ENCODE measurements at places on chromosomes 3 and 15.
A peak's percentile ranks its signal among the peaks of the same experiment; 100 is the strongest.

- no peak for DNase-seq
These were observed 55.1 kb downstream of the PDE8A start for GRCh38 chr15:85036716-85037115.

GRCh38 chr3:149273096-149273751, 51.6 kb upstream of the CP start:
- DNase-seq: peak; percentile 63

DNA sequence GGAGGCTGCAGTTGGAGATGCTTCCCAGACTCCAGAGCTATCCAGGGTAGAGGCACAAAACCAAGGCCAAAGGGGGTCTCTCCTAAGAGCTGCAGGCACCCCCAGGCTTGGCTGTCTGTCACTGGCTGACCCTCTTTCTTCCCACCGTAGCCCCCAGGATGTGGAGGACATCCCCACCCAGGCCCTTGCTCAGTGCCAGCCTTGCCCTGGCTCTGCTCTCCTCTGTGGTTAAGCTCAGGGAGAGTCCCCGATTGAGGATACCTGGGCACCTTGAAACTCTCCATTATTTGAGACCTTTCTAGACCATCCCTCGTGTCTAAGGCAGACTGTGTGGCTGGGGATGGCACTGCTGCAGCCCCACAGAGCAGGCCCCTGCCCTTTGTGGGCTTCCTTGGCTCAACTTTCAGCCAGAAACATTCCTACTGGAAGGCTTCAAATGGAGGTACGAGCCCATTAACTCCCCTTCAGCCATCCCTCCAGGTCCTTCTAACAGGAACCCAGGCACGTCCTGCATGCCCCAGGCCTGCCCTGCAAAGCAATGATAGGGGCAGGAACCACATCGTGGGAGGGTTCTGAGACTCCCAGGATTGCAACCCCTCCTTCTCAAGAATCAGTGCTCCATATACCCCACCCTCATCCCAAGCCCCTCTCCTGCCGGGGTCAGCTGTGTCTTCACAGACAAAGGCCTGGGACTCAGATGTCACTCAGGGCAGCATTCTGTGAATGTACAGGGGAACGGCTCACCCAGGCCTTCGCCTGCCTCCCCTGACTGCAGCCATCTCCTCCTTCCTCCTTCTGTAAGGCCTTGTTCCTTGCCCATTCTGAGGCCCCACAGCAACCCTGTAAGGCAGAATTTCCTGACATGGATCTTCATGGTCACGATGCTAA, 102.9 kb upstream of the ABHD17C start:
- DNase-seq: no peak

DNA sequence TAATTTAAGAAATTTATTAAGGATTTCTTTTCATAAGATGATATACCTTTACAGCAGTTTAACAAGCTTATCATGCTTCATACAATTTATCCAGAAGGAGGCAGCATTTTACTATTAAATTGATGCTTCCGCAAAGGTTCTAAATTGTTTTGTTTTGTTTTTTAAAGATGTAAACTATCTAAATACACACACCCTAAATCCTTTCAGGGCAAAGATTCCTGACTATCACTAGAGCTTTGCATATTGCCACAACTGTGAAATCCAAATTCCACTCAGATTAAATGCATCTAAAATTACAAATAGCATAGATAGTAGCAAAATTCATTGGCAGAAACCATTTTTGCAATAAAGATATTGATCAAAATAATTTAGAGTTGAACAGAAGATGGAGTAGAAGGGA, 44.5 kb upstream of the CCNL1 start:
- no peak for DNase-seq

- DNase-seq: no peak
These were observed 9.5 kb downstream of the CA12 start for GRCh38 chr15:63372018-63372705.

DNA sequence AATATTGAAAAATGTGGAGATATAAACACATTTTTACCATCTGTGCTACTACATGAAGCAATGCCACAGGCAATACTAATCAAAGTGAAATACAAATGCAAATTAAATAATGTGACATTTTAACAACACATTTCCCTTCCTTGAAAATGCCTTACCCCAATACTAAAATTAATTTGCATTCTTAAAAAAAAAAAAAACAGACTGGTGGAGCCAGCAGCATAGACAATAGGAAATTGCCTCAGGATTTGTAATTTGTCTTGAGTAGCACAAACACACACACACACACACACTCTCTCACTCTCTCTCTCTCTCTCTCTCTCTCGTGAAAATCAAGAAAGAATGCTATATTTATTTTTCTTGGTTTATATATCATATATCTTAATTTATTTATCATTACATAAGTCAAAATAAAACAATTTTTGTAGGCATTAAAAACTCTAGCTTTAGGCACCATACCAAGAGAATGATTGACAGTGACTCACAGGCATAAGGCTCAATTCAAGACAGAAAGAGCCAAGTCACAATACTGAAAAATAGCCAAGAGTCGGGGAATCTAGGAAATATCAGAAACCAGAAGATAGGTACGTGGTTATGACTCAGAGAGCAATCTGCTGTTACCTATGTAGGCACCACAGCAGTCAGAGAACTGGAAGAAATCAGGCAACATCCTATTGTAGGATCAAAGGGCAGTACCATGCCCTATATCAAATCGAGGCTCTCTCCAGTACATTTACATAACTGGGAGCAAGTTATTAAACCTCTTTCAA, 23.0 kb downstream of the SUCNR1 start:
- no peak for DNase-seq

DNA sequence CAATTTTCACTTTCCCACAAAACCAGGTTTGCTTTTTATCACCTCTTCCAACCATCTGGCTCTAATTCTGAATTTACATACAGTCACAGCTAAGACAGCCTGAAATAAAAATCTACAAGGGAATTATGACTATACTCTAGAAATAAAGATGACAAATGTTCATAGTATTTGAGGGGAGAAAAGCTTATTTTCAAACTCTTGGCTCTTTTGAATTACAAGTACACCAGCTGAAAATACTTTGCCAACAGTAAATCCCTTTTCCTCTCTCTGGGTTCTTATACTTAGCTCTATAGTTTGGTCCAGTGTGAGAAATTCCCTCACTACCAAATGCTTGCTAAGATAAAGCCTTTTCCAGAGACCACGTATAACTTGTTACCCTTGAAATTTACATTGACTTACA, 1037.9 kb downstream of the ROBO1 start:
- no peak for DNase-seq

DNA sequence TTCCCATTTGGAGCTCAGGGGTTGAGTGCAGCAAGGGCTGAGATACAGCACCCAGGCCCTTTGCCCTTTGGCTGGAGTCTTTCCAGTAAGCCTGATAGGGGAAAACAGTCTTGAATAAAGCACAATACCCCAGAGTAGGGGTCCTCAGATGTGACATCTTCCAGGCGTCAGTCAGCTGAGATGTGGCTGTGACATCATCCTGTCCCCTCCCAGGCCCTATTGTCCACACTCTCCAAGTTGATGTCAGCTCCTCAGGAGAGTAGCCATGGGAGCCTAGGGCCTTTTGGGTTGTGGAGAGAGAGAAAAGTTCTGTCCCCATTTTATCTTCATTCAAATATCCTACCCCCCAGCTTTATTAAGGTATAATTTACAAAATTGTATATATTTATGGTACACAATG, 92.5 kb downstream of the CACNA2D3 start:
- no peak for DNase-seq

DNA sequence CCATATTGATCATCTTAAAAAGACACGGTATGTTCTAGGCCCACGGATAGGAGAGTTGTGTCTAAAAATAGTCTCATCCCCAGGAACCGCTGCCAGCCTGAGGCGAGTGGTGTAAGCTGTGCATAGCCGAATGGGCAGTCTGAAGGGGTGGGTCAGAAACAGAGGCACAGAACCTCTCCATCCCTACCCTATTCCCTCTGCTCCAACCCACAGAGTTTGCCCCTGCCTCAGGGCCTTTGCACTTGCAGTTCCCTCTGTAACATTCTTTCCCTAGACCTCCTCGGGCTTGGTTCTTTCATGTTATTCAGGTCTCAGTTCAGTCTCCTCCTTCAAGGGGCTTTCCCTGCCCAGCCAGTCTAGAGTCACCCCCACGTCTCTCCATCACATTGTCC, 4.8 kb downstream of the SCN5A start:
- DNase-seq: no peak

DNA sequence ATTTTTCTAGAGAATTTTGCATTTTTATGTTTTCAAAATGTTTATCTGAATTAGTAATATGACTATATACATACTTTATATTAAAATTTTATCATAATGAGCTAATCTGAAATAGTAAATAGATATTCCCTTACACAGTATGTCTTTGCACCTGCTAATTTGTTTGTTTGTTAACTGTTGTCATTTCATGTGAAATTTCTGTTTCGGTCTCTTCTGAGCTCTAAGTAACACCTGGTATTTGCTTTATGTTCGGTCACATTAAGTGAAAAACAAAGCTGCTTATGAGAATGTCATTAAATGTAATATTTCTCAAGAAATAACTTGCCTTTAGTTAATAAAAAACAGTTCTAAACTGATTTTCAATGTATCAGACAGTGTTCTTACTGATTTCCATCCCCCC, 61.1 kb downstream of the FNDC3B start:
- DNase-seq: no peak

DNA sequence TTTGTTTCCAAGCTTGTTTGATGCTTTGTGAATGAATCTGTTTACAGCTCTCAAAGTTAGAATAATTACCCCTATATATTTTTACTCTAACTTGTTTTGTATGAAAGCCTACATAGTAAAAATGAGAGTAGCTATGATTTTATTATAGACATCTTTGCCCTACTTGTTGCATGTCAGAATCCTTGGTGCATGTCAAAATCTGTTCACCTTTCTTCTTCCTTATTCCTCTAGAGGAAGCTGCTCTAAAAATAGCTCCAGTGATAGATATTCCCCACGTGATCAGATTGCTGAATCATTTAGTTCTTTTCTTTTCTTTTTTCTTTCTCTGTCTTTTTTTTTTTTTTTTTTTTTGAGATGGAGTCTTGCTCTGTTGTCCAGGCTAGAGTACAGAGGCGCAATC, 39.8 kb downstream of the LRRC49 start:
- DNase-seq: no peak

- no peak for DNase-seq
These were observed 3.4 kb upstream of the CPOX start for GRCh38 chr3:98596541-98597500.

GRCh38 chr15:42591238-42591934, 16.0 kb downstream of the STARD9 start:
- no peak for DNase-seq

DNA sequence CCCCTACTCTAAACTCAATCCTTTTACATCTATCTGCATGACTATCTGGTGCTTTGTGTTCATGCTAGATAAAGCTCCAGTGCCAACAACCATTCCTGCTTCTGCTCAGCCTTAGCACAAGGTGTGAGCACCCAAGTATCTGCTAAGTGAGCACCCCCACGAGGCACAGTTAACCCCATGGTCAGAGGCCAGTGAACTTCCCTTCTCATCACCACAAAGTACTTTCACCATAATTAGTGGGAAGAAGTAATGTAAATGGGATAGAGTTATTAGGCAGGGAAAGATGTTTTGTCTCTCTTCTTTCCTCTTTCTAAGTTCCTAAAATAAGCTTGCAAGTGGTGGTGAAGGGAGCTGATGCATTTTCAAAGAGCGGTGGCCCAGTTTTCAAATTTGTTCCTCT, 96.4 kb downstream of the ANO10 start:
- no peak for DNase-seq

- no peak for DNase-seq
These were observed 828 bp downstream of the U2SURP start for GRCh38 chr3:143002083-143002712.

- DNase-seq: peak; percentile 48
These were observed 257.9 kb downstream of the UACA start for GRCh38 chr15:70505411-70505919.

DNA sequence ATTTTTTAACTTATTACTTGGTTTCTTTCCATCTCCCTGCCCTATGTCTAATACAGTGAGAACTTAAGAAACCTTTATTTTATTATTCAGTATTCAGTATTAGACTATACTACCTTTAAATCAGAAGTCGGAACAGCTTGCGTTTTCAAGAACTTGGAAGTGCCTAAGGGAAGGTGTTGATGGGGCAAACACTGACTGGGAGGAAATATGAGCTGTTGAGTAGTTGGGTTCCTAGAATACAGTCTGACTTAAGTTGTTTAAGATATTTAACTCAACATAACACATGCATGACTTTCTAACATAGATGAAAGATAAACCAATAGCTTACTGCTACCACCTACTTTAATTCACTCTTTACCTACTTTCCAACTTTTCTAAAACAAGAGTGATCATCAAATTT, 1048.1 kb downstream of the ROBO2 start:
- DNase-seq: no peak

- DNase-seq: no peak
These were observed 26.7 kb downstream of the SIDT1 start for GRCh38 chr3:113559009-113559408.

GRCh38 chr3:11510001-11510340, 133.7 kb downstream of the VGLL4 start:
- no peak for DNase-seq

GRCh38 chr15:92006186-92007028, 152.9 kb downstream of the SLCO3A1 start:
- DNase-seq: no peak

- no peak for DNase-seq
These were observed 85.8 kb downstream of the SLC49A4 start for GRCh38 chr3:122880624-122881023.

DNA sequence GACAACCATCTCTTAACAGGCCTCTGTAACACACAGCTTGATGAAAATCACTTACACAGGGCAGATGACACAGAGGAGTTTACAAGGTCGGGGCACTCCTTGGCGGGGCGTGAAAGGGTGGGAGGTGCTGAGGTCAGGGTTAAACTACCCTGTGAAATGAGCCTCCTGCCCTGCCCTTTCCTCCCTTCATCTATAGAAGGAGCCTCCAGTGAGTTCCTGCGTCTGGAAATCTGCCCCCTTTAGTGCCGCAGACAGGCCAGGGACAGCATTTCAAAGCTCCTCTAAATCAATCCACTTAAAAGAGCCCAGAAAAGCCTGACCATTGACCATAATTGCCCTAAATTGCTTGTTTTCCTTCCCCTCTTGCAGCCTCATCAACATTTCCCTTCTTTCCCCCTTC, 1.9 kb downstream of the ROBO1 start:
- DNase-seq: no peak

DNA sequence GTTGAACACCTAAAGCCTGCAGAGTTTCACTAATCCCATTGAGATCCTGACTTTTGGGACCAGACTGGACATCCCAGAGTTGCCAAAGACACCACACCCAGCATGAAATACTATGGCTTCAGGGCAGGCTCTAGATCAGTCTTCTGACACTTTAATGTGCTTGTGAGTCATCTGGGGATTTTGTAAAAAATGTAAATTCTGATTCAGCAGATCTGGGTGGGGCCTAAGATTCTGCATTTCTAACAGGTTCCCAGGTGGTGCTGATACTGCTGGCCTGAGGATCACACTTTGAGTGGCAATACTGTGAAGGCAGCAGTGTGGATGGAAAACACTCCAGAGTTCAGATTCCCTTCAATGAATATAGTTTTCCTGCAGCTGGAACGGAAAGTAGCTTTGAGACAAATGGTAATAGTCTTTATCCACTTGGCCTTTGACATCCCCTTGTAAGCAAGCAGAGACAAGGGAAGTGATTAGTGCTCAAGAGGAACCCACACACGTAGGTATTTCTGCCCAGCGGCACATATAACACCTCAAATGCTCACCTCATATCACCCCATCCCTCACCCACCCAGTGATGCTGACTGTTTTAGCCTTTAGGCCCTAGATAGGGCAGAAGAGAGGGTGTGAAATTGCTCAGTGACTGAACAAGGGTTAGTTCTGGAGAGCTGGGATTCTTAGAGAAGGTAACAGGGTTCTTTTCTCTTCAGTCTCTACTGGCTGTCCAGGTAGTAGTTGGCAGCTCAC, 51.5 kb upstream of the GSK3B start:
- no peak for DNase-seq

Data from T-helper 1 cell (primary cell).